ENCODE measurements at places on chromosomes 1 and 21.
A peak's percentile ranks its signal among the peaks of the same experiment; 100 is the strongest.

DNA sequence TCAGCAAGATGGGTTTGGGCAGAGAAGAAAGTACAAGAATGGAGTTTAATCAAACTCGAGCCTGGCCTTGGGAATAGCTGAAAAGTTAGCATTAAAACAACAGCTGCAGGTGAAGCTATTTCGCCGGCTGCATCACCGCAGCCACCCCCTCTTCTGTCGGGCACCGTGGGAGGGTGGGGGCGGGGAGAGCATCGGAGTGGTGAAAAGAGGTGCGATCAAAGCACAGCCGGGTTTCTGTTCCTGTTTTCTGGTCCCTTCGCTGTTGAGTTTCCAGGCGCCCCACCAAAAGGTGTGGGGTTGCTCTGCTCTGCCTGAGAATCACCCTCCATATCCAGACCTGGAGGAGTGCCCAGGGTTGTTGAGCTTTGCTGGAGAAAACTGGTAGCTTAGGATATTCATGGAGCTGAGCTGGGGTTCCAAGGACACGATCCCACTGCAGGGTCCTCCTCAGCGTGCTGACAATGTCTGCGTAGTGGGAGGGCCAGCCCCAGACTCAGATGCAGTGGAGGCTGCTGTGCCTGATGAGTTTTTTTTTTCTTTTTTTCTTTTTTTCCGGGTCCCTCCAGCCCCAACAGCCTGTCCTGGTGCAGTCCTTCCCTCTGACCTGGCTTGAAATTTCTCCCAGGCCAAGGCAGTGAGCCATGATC, 127.5 kb upstream of the C1orf174 start:
- no peak for DNase-seq

DNA sequence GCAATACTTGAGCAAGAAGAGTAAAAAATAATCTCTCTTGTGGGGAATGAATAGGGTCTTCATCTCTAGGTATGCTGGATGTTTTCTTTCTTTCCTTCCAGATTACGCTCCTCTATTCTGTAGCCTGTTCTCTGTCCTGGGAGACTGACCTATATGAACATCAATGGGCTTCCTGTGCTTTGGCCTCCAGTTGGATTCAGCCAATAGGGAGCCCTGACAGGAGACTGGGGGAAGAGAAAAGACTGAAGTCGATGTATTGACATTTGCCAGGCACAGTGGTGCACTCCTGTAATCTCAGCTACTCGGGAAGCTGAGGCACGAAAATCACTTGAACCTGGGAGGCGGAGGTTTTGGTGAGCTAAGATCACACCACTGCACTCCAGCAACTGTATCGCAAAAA, 17.6 kb downstream of the SEMA6C start:
- DNase-seq, result no peak

- DNase-seq, result no peak
Measured at GRCh38 chr1:28374297-28374696, 4.8 kb downstream of the PHACTR4 start.

GRCh38 chr1:184270556-184270955, 116.3 kb upstream of the C1orf21 start:
- DNase-seq, result no peak

DNA sequence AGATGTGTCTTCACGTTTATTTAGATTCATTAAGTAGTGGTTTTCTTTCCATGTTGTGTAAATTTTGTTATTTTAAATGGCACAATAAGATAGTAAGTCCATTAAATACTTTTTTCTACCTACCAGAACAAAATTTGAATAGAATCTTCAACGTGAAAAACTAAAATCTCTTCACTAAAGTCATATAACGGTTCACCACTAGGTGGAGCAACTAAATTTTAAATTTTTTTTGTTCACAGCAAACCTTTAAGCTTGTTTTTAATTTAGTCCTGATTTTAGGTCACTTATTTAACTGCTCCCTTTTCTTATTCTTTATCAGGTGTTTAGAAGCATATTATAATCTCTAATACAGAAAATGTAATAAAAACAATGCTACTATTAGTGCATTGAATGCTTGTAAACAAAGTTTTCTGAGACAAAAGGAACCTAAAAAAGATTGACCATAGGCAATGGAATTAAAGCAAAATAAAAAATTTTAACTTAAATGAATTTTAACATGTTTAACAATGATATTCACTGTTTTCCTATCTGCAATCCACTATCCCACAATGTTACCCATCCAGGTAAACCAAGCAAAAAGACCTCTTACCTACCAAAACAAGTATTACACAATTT, 28.3 kb upstream of the PKN2 start:
- peak; percentile 20 for DNase-seq

GRCh38 chr1:82478916-82479315, 678.2 kb downstream of the ADGRL2 start:
- DNase-seq, result no peak

- no peak for DNase-seq
Measured at GRCh38 chr1:203380420-203381150, 29.7 kb upstream of the FMOD start.

DNA sequence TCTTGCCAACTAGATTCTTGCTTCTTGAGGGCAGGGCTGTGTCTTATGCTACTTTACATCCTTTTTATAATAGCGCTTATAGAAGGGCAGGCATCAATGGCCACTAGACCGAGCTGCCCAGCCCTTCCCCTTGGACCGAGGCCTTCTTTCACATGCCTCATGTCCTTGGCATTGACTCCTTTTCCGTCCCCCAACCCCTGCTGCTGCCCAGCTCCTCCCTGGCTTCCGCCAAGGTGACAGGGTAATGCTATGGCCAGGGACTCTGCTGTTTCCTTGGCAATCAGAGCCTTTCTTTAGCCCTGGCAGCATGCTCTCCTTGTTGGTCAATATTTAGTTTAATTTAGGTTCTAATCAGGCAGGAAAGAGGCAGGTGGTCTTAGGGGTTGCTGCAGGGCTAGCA, 48.2 kb downstream of the DDX20 start:
- no peak for DNase-seq

DNA sequence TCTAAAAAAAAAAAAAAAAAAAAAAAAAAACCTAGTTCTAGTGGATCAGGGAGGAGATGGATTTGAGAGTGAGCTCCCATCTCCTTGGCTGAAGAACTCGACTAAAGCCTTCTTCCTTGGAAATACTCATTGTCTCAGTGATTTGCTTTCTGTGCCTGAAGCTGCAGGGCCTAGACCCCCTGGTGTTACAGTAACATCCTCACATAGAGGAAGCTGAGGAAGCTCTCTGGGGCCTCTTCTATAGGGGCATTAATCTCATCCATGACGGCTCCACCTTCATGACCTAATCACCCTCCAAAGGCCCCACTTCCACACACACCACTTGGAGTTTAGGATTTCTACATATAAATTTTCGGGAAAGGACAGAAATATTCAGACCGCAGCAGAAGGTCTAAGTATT, 95.9 kb upstream of the ETS2 start:
- DNase-seq, result no peak

- no peak for DNase-seq
Measured at GRCh38 chr1:4523551-4523950, 130.9 kb upstream of the AJAP1 start.

DNA sequence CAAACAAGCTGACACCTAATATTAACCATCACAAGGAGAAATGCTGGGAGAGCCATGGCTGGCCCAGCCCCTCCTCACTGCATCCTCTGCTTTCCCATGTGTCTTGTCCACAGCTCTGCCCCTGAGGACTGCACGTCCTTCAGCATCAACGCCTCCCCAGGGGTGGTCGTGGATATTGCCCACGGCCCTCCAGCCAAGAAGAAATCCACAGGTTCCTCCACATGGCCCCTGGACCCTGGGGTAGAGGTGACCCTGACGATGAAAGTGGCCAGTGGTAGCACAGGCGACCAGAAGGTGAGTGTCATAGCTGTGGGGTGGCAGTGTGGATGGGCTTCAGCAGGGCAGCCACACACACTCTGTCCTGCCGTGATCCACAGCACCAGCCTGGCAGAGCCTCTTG, 22.9 kb downstream of the PADI4 start:
- DNase-seq, result no peak

DNA sequence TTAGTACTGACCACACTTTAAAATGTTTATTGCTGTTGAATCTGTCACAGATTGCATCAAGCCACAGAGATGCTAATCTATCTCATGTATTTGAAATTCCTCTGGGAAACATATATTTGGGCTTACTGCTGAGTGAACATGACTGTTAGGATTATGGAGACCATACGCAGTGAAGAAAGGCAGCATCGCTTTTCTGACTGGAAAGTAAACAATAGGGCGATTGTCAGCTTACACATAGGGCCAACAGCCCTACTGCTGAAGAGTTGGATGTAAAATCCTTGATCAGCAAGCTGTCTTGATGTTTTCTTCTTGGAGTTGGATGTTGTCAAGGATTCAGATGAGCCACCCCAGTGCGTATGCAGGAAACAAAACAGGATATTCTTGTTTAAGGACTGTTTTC, 368.7 kb upstream of the ADGRL2 start:
- DNase-seq, result no peak

DNA sequence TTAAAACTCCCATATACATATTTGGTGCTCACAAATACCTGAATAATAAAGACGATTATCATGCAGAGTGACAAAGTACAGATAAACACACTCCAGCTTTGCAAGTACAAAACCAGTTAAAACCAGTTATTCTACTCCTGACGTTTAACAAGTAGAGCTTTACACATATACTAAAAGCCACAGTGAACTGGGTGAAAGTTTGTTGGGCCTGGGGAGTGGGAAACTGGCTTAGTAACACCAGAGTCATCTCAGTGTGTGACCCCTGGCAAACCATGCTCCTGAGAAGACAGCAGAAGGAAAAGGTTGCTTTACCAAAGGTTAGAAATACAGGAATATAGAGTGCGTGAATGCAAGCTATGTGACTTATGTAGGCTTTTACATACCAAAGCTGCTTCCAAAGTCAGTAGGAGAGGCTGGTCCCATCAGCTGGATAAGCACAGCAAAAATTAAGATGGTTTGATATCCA, 148.1 kb downstream of the NRIP1 start:
- no peak for DNase-seq

- no peak for DNase-seq
Measured at GRCh38 chr1:9859281-9860014, 35.7 kb upstream of the CLSTN1 start.

- DNase-seq, result no peak
Measured at GRCh38 chr1:183450093-183450492, 22.2 kb upstream of the SMG7 start.

GRCh38 chr1:99749504-99750347, 16.7 kb downstream of the FRRS1 start:
- DNase-seq, result no peak

- no peak for DNase-seq
Measured at GRCh38 chr1:66618390-66618789, 84.4 kb downstream of the SGIP1 start.

- DNase-seq, result peak; percentile 78
Measured at GRCh38 chr1:2230781-2231531, 2.8 kb downstream of the SKI start.

DNA sequence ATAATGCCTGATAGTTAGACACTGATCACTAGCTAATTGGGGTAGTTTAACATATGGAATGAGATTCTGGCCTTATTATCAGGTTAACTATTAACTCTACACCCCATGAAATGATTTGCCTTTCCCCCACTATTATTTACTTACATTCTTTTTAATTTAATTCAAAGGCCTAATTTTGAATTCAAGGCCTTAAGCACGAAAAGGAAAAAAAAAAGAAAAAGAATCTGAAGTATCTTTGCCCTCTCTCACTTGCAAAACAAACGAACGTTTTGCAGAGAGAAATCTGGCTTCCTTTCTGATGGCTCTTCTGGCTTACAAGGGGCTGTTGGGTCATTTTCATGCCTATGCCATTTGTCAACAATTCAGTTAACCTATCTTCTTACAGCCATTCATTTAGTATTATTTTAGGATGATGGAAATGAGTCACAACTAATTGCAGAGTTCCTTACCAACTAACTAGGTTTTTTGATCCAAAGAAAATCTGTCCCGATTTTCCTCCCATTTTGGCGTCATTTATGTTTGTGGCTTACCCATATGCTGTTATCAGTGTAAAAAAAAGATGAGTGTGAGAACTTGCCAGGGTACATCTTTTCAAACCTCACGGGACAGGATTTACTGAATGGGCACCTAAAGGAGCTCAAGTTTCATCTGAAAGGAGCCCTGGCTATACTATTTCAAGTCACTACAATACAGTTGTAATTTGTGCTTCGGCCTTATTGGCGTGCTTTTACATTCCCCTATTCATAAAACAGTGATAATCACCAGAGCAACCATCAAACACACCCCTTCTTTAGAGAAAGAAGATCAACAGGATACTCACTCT, 1.9 kb upstream of the ERRFI1 start:
- no peak for DNase-seq
